ENCODE measurements at places on chromosomes 4 and X.
A peak's percentile ranks its signal among the peaks of the same experiment; 100 is the strongest.

DNA sequence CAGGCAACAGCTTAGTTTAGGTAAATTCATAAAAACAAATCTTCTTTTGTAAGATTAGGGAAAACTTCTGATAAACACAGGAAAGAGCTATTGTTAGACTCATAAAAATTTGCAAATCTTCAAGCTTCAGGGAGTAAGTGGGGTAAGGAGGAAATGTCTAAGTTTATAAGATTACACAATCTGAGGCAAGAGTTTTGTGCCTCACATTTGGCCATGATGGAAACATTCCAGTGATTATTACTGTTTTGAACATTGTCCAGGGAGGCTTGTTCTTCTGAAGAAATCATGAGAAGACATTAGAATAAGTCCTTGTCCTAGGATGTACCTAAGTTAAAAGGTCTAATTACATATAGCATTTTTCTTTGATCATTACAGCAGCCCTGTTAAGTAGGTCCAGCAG, 72.8 kb downstream of the MAOB start:
- no peak for DNase-seq

DNA sequence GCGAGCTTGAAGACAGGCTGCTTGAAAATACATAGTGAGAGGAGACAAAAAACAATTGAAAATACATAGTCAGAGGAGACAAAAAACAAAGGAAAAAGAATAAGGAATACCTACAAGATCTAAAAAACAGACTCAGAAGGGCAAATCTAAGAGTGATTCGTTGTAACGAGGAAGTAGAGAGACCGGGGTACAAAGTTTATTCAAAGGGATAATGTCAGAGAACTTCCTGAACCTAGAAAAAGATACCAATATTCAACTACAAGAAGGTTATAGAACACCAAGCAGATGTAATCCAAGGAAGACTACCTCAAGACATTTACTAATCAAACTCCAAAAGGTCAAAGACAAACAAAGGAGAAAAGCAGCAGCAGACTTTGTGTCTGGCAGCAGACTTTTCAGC, 165.6 kb downstream of the NEK1 start:
- no peak for DNase-seq

- no peak for DNase-seq
Observed at GRCh38 chr4:90095000-90095399, 32.2 kb upstream of the CCSER1 start.

DNA sequence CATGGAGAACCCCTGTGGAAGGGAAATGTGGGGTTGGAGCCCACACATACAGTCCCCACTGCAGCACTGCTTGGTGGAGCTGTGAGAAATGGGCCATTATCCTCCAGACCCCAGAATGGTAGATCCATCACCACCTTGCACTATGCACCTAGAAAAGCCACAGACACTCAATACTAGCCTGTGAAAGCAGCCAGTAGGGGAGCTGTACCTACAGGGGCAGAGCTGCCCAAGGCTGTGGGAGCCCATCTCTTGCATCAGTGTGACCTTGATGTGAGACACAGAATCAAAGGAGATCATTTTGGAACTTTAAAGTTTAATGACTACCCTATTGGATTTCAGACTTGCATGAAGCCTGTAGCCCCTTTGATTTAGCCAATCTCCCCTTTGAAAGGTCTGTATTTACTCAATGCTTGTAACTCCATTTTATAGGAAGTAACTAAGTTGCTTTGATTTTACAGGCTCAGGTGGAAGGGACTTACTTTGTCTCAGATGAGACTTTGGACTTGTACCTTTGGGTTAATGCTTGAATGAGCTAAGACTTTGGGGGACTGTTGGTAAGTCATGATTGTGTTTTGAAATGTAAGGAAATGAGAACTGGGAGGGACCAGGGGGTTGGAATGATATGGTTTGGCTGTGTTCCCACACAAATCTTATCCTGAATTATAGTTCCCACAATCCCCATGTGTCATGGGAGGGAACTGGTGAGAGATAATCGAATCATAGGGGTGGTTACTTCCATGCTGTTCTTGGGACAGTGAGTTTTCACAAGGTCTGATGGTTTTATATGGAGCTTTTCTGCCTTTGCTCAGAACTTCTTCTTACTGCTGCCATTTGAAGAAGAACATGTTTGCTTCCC, 352.6 kb downstream of the INPP4B start:
- DNase-seq, result no peak

DNA sequence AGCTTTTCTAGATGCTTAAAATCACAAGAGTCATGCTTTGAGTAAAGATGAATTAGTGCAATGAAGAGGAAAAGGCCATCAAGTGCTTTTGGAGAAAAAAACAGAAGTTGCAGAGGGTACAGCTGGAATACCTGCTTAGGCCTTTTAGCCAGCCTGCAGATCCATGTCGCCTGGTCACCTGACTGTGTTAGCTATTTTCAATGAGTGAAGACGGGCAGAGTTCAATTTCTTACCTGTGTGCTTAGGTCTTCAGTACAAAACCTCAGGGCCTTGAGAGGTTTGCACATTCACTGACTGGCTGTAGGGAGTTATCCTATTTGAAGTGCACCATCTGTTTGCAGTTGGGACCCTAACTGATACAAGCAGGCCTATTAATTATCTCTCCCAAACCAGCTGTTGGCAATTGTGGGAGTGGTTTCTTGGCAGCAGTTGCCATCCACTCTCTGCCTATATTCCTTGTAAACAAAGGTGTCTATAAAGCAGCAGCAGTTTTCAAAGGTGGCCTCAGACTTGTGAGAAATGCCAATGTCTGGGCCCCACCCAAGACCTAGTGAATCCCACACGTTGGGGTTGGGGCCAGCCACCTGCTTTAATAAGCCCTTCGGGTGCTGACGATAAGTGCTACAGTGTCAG, 16.3 kb upstream of the FAT1 start:
- peak; percentile 62 for DNase-seq

- DNase-seq, result no peak
Observed at GRCh38 chrX:151697522-151697921, 2.3 kb downstream of the PRRG3 start.

GRCh38 chr4:159227378-159227777, 124.5 kb downstream of the RAPGEF2 start:
- no peak for DNase-seq

DNA sequence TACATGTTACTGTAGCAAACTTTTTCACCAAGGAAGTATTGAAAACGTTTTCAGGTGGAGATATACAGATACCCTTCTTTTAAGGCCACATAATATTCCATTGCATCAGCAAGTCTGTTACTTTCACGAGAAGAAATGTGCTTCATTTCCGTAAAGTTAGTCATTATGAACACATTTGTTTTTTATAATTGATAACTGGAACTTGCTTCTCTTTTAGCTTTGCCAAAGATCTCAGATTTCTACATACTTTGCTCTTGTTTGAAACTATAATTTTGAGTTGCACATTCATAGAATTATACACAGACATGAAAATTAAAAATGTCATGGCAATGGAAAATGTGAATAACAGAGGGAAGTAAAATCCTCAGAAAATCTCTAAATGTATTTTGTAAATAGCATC, 128.7 kb upstream of the GIMD1 start:
- no peak for DNase-seq

GRCh38 chr4:122842984-122843531, 16.4 kb downstream of the FGF2 start:
- DNase-seq, result peak; percentile 86
